ENCODE measurements at places on chromosomes 1 and 21.
A peak's percentile ranks its signal among the peaks of the same experiment; 100 is the strongest.

DNA sequence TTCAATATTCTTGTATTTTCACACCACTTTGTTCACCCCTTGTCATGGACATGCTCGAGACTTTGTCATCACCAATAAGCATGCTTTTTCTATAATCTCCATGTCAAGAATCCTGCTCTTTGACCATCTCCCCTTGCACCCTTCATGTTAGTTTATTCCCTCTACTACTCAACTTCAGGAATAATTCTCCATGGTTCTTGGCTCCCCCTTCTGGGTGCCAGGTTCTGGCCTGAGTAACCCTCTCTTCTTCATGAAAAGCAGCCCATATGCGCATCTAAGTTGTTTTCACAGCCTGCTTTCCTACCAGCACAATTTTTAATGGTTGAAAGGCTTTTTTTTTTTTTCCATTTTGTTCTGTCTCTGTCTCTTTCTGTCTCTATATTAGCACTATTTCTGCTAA, 160.7 kb downstream of the LEPR start:
- no peak for DNase-seq
- H3K4me1 ChIP-seq: no peaks in the 10 kb centered on the region
- no peaks in the 10 kb centered on the region for H3K27me3 ChIP-seq
- H3K36me3 ChIP-seq: no peaks in the 10 kb centered on the region

DNA sequence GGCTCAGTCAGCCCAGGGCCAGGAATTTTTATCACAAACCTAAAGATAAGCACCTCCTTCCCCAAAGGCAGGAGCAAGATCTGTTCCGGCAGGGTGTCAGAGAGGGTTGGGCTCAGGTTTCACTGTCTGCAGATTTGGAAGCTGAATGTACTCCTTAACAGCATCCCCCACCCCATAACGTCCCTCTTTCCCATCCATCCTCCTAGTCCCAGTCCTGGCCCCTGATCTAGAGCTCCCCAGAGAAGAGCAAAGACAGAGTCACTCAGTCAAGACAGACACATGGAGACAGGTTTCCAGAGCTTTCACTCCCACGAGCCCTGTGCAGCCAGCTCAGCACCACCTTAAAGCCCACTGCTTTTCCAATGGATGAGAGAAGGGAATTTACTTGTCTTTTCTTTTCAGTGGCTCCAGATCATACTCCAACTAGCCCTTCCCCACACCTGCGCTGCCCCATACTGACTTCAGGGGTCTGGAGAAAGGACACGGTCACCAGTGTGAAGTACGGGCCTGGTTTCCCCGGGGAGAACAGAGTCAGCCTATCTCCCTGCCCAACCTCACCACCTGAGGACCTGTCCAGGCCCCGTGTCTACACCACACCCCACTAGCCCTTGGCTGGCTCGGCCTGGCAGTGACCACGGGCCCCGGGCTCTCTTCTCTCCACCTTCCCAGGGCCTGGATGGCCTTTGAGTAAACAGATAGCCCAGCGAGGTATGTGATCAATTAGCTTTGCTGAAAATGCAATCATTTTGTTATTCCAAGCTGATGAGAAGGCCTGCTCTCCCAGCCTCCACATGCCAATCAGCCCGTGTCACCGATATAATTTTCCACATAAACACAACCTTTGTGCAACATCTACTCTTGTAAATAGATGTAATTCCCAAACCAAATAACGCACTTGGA, 249.1 kb downstream of the FOXD2 start:
- H3K27ac ChIP-seq: no peak overlapping the region
- DNase-seq: peak; percentile 17
- no peaks in the 10 kb centered on the region for H3K4me1 ChIP-seq
- H3K36me3 ChIP-seq: no peaks in the 10 kb centered on the region
- H3K4me3 ChIP-seq: no peak overlapping the region

DNA sequence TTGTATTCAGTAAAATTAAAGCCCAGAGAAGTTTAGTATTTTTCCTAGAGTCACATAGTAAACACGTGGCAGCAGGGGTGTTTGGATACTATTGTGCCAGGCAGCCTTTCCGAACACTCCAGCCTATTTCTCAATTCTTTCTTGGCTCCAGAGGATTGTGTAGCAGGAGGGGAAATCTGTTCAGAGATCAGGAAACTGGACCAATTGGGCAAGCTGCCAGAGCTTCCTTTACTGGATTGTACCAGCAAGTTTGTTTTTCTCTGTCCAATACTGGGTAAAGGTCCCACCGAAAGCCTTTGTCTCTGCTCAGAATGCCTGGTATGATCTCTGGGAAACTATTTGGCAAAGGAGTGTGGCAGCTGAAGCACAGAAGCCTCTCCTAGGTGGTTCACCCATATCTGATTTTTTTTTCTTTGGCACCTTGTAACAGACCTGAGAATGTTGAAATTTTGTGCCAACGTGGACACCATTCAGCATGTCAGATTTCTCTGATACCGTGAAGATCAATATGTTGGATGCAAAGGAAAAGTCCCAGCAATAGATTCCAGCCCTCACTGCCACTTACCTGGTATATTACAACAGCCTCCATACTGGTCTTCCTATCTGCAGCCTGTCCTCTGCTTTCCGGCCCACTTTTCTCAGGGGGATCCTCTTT, 126.2 kb downstream of the FGGY start:
- DNase-seq: peak; percentile 81
- no peaks in the 10 kb centered on the region for H3K4me1 ChIP-seq
- no peaks in the 10 kb centered on the region for H3K36me3 ChIP-seq
- H3K27ac ChIP-seq: no peak overlapping the region
- no peak overlapping the region for H3K4me3 ChIP-seq

DNA sequence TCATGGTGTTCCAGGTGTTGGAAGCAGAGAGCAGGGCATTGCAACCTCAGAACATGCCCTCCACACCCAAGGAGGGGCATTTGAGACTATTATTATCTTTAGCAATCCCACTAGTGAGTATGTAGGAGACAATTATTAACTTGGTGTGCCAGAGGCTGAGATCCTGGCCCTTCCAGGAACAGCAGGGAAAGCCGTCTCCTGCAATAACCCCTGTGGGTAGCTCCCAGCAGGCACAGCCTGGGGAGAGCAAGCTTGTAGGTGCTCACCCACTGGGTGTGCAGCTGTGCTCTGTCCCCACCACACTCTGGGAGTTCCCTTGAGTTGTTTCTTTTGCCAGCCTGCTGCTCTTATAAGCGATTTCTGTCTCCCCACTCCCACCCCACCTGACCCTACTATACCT, 10.3 kb downstream of the CFAP107 start:
- no peaks in the 10 kb centered on the region for H3K4me1 ChIP-seq
- H3K27ac ChIP-seq: no peak overlapping the region
- H3K4me3 ChIP-seq: no peak overlapping the region
- H3K36me3 ChIP-seq: no peaks in the 10 kb centered on the region
- no peak for DNase-seq

- no peaks in the 10 kb centered on the region for H3K36me3 ChIP-seq
- no peak overlapping the region for H3K27ac ChIP-seq
- no peaks in the 10 kb centered on the region for H3K4me1 ChIP-seq
- DNase-seq: no peak
Measured at GRCh38 chr1:58434607-58435006, 111.9 kb downstream of the OMA1 start.

DNA sequence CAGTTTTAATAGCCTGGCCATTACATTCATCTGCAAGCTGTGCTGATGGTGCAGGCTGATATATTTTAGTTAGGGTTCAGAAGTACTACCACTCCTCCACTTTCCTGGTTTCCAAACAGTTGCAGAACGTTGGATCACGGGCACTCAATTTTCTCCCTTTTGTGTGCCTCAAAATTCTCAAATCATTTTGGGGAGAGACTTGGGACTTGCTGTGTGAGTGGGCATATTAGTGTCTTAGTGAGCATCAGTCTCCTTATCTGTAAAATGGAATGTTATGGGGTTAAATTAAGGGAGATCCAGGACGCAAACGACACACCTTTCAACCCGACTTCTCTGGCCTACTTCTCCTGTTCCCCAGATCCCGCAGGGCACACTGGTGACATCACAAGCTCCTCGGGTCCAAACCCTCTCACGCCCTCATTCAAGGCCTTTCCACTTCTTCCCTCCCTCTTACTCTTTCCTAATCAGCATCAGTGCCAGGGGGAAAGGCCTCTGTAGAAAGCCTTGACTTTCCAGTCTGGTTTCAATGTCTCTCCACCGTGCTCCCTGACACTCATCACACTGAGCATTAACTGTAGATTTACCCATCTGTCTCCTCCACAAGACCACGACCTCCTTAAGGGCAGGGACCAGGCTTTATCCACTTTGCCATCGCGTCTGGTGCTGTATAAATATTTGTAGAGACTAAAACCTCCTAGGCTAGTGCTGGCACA, 1.2 kb downstream of the PIGP start:
- peak overlapping the region; percentile 85 for H3K4me3 ChIP-seq
- DNase-seq: peak; percentile 65
- no peaks in the 10 kb centered on the region for H3K27me3 ChIP-seq
- H3K36me3 ChIP-seq: no peaks in the 10 kb centered on the region
- peak overlapping the region; percentile 94 for H3K27ac ChIP-seq
- H3K4me1 ChIP-seq: no peaks in the 10 kb centered on the region

GRCh38 chr1:58816747-58817221, 32.9 kb upstream of the JUN start:
- peak overlapping the region; percentile 45 for H3K4me3 ChIP-seq
- H3K27me3 ChIP-seq: no peaks in the 10 kb centered on the region
- H3K4me1 ChIP-seq: peaks cover 6% of the 10 kb centered on the region
- peak overlapping the region; percentile 93 for H3K27ac ChIP-seq

DNA sequence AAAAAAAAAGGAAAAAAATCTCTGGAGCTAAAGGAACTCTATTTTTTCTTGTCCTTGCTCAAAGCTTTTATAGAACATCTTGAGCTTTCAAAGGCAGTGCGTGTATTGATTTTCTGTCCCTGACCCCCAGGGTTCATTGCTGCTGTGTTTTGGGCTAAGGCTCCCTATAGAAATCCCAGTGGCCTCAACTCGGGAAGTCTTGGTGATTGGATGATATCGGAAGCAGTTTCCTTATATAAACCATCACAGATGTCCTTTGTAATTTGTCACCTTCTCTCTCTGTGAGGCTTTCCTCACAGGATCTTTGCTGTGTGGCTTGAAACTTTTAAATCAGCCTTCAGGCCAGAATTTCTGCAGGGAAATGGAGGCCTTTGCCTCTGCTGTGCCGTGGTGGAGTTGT, 397.7 kb downstream of the RPS6KC1 start:
- H3K27ac ChIP-seq: no peak overlapping the region
- no peaks in the 10 kb centered on the region for H3K36me3 ChIP-seq
- no peak overlapping the region for H3K4me3 ChIP-seq
- DNase-seq: no peak

Measured in colonic mucosa (tissue), 4 donors.